Stimulated activated CD8-positive, alpha-beta memory T cell treated with anti-CD3 and anti-CD28 coated beads, Interleukin-7, amount 100 ng/mL, for 1 hour (primary cell): ENCODE measurements at places on chromosomes 7 and 10.

GRCh38 chr7:142407939-142408570 lies 150.2 kb upstream of the PRSS58 start:
- no peak for DNase-seq

DNA sequence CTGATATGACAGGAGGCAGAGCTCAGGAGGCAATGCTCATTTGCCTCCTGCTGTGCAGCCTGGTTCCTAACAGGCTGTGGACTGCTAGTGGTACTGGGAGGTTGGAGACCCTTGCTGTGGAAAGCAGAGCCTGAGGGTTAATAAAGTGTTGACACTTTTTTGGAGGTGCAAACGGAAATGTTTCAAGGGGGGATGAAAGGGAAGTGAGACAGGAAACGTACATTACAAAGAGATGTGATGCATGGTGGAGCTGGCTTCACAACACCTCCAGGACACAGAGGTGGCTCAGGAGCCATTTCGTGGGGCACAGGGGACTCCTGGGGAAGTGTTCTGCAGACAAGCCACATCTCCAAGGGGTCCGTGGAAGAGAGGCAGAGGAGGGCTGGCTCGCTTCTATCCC lies 137.6 kb upstream of the SVIL start:
- DNase-seq = no peak

- no peak for DNase-seq
Measured at GRCh38 chr7:50312250-50313162, 8.0 kb downstream of the IKZF1 start.

- DNase-seq = no peak
Measured at GRCh38 chr10:62182595-62182994, 86.0 kb downstream of the RTKN2 start.

DNA sequence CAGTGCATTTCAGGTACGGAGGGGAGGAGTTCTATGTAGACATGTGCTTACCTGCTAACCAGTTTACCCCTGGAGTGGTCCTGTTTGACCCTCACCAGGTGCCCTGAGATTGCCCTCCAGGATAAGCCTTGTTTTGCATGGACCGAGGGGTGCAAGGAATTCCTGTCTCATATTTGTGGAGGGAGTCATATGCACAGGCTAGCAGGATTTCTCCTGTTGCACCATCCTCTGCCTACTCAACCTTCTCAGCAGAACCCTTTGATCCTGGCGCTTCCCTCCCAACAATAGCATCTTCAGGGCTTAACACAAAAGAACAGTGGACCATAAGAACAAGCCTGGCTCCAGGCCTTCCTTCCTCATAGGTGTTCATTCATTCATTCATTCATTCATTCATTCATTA lies 7.2 kb downstream of the TRPV6 start:
- DNase-seq = no peak

- no peak for DNase-seq
Measured at GRCh38 chr10:102504179-102504975, 605 bp downstream of the SUFU start.
